Myocyte (in vitro differentiated cells): ENCODE measurements at places on chromosomes 12 and 14.

DNA sequence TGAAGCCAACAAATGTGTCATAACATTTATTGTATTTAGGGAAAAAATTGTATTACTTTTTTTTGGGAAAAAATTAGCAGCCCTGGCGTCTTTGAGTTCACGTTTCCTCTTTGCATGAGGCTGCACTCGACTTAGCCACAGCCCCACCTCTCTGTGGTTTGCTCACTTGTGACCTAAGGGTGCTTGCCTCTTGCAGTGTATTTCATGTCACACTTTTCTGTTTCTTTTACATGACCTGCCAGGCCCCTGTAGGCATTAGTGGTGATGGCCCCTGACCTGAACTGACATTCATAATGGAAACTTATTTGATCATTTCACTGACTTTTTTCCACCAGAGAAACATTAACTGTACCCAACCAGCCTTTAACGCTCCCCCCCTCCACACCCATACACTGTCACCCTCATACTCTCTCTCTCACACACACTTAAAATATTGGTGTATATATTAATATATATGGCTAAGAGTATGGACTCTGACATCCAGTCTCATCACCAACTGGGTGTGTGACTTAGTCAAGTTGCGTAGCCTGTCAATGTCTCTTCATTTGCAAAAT is 122.9 kb downstream of the PRKCH start:
- no peak for DNase-seq

- no peak for DNase-seq
These were observed 532 bp upstream of the PRKD1 start for GRCh38 chr14:29928117-29928640.

DNA sequence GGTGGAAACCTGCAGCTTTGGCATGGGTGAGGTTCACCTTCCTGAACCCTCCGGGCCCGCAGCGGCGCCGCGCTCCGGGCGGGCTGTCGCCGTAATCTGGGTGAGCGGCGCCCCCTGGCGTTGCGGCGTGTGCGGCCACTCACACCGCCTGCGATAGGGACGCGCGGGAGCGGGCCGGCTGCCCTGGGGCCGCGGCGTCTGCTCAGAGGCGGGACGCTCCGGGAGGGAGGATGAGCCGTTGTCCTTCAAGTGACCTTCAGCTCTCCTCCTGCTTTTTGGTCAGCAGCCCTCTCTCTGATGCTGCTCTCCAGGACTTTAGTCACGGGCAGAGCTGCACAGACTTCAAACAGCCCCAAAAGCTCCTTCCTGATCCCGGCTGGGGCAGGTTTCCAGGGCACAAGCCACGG is 211.7 kb upstream of the FKBP4 start:
- peak; percentile 50 for DNase-seq

- peak; percentile 32 for DNase-seq
These were observed 925 bp downstream of the DICER1 start for GRCh38 chr14:95156161-95157047.

DNA sequence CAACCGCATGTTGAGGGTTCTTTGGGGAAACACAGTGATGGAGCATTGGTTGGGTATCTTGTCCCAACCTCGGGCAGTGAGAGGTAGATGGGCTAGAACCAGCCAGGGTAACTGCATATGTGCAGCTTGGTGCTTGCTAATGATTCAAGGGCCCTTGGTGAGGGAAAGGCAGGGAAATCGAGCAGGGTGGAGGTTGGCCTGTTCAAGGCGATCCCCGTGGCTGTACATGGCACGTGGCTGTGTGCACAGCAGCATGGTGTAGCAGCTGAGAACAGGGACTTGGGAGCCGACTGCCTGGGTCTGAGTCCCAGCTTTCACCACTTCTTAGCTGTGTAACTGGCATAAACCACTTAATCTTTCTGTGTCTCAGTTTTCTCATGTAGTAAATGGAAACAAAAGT is 45.5 kb upstream of the OAS1 start:
- no peak for DNase-seq

DNA sequence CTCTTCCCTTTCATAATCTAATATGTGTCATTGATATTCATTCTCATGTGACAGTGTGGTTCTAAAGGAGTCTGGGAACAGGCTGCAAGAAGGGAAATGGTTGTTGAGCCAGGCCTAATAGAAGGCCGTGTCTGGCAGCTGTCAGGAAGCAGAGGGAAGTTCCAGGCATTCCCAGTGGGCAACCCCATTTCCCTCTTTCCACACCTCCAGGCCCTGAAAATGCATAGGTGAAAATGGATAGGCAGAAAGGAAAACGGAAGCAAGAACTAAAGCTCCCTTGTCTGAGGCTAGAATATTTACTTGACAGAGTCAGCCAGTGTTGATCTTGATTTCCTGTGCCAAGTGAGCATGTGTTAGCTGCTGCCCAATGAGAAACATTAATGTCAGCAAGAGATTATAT is 97.7 kb downstream of the PPM1A start:
- peak; percentile 65 for DNase-seq
